Kidney (tissue), 22 donors: ENCODE measurements at places on chromosomes 3 and 15. TPM values are rescaled to one million over a fixed set of nuclear protein-coding genes. Genes with fewer than 3 reads are reported as not detected.

Gene TLR9
- polyA plus RNA-seq, result not detected

Gene LDHAL6B
- polyA plus RNA-seq, result not detected

DNA sequence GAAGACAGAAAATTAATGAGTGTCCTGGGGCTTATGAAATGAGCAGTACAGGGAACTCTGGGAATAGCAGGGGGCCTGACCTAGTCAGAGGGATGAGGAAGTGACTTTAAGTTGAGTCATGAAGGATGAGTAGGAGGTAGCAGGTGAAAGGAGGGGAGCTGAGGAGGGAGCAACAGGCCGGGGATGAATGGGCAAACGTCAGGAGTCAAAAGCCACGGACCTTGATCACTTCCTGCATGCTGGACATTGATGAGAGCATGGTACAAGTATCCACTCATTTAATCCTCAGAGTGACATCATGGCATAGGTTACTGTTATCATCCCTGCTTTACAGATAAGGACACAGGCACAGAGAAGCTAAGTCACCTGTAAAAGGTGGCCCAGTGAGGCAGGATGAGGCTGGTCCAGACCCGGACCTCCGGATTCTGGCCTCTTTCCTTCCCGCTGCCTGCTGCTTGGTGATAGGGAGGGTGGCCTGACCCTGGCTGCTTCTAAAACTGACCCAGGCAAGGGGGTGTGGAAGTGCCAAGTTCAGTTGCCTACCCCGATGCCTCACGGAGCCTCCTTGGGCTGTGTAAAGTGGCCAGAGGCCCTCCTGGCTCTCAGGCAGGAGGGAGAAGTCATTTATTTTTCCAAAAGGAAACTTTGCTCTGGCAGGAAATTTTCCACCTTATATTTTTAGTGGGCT is 7.6 kb downstream of the CORO2B start:
- no peak overlapping the region for H3K4me3 ChIP-seq
- no peak overlapping the region for H3K27ac ChIP-seq
- DNase-seq, result no peak

- no peak overlapping the region for H3K4me3 ChIP-seq
- no peaks in the 10 kb centered on the region for H3K36me3 ChIP-seq
- H3K4me1 ChIP-seq, result no peaks in the 10 kb centered on the region
- H3K27me3 ChIP-seq, result no peaks in the 10 kb centered on the region
These were observed 9.1 kb downstream of the SLC49A4 start for GRCh38 chr3:122803977-122804376.

GRCh38 chr3:166462891-166463470 is 625.8 kb upstream of the BCHE start:
- H3K4me1 ChIP-seq, result no peaks in the 10 kb centered on the region
- no peak overlapping the region for H3K4me3 ChIP-seq
- no peaks in the 10 kb centered on the region for H3K36me3 ChIP-seq
- H3K27ac ChIP-seq, result no peak overlapping the region
- DNase-seq, result no peak
- H3K27me3 ChIP-seq, result no peaks in the 10 kb centered on the region
